Type B pancreatic cell (in vitro differentiated cells): ENCODE measurements at places on chromosomes 16 and 17. TPM values are rescaled to one million over a fixed set of nuclear protein-coding genes. Genes with fewer than 3 reads are reported as not detected.

GRCh38 chr16:75298267-75298666 is 46.8 kb upstream of the BCAR1 start:
- no peak overlapping the region for H3K4me3 ChIP-seq
- no peak for DNase-seq
- no peaks in the 10 kb centered on the region for H3K27me3 ChIP-seq
- H3K4me1 ChIP-seq = peaks cover 14% of the 10 kb centered on the region

DNA sequence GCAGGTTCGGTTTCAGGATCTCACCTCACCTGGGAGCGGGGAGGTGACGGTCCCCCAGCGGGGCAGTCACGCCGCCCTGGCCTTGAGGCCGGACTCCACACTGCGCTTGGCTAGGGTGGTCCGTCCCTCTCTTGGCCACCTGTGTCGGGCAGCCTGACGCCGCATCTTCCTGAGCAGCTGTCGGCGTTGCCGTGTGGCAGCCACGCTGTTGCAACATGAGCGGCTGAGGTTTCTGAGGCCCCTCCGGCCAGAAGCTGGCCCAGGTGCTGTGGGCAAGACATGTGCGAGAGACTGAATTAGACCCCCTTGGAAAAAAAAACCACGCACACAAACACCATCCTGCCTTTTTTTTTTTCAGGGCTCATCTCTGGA is 49.2 kb downstream of the IRF8 start:
- H3K36me3 ChIP-seq = no peaks in the 10 kb centered on the region
- H3K4me3 ChIP-seq = no peak overlapping the region
- peaks cover 3% of the 10 kb centered on the region for H3K4me1 ChIP-seq

- no peak overlapping the region for H3K27ac ChIP-seq
- no peak overlapping the region for H3K4me3 ChIP-seq
- no peak for DNase-seq
- H3K27me3 ChIP-seq = no peaks in the 10 kb centered on the region
Observed at GRCh38 chr17:27743281-27743885, 56.9 kb downstream of the NOS2 start.

GRCh38 chr17:45732926-45733505 is 51.1 kb upstream of the CRHR1 start:
- DNase-seq = no peak
- H3K4me3 ChIP-seq = no peak overlapping the region
- no peaks in the 10 kb centered on the region for H3K36me3 ChIP-seq
- H3K27me3 ChIP-seq = peaks cover 62% of the 10 kb centered on the region
- H3K27ac ChIP-seq = no peak overlapping the region

GRCh38 chr16:87177673-87178072 is 139.5 kb downstream of the C16orf95 start:
- H3K36me3 ChIP-seq = no peaks in the 10 kb centered on the region
- H3K27me3 ChIP-seq = peaks cover 23% of the 10 kb centered on the region
- peak overlapping the region; percentile 56 for H3K27ac ChIP-seq
- no peak for DNase-seq
- peaks cover 19% of the 10 kb centered on the region for H3K4me1 ChIP-seq
- peak overlapping the region; percentile 54 for H3K4me3 ChIP-seq

- no peaks in the 10 kb centered on the region for H3K27me3 ChIP-seq
- H3K4me1 ChIP-seq = peaks cover 4% of the 10 kb centered on the region
- peaks cover 12% of the 10 kb centered on the region for H3K36me3 ChIP-seq
- H3K4me3 ChIP-seq = no peak overlapping the region
- DNase-seq = no peak
- peak overlapping the region; percentile 42 for H3K27ac ChIP-seq
Observed at GRCh38 chr17:2684549-2684948, 27.0 kb downstream of the CLUH start.

GRCh38 chr16:86509759-86510464 is 415 bp upstream of the FOXF1 start:
- H3K27me3 ChIP-seq = peaks cover 76% of the 10 kb centered on the region
- DNase-seq = no peak
- peaks cover 23% of the 10 kb centered on the region for H3K4me1 ChIP-seq
- peaks cover 4% of the 10 kb centered on the region for H3K36me3 ChIP-seq

GRCh38 chr17:20852990-20853370 is 189.8 kb downstream of the USP22 start:
- peaks cover 14% of the 10 kb centered on the region for H3K27me3 ChIP-seq
- H3K4me3 ChIP-seq = no peak overlapping the region
- no peak for DNase-seq
- H3K4me1 ChIP-seq = peaks cover 11% of the 10 kb centered on the region
- H3K27ac ChIP-seq = peak overlapping the region; percentile 8

- H3K4me1 ChIP-seq = peaks cover 5% of the 10 kb centered on the region
- peak overlapping the region; percentile 56 for H3K27ac ChIP-seq
- no peak for DNase-seq
- no peaks in the 10 kb centered on the region for H3K36me3 ChIP-seq
Observed at GRCh38 chr17:3660311-3660891, 8.0 kb downstream of the TAX1BP3 start.

GRCh38 chr16:84093879-84094270 is 22.9 kb downstream of the MBTPS1 start:
- H3K4me3 ChIP-seq = no peak overlapping the region
- H3K36me3 ChIP-seq = peaks cover 11% of the 10 kb centered on the region
- H3K27ac ChIP-seq = no peak overlapping the region
- no peaks in the 10 kb centered on the region for H3K27me3 ChIP-seq
- H3K4me1 ChIP-seq = no peaks in the 10 kb centered on the region
- no peak for DNase-seq

The KIF2B gene
- total RNA-seq = not detected in 2 replicates

The OTOP2 gene
- total RNA-seq = 0.12 TPM in 1 of 2 replicates, not detected in the other

The FMNL1 gene
- 1.9 and 6.0 TPM in 2 replicates for total RNA-seq

The PSMD7 gene
- total RNA-seq = 91.3 and 98.7 TPM in 2 replicates
